ENCODE measurements at places on chromosomes 7 and 10.

DNA sequence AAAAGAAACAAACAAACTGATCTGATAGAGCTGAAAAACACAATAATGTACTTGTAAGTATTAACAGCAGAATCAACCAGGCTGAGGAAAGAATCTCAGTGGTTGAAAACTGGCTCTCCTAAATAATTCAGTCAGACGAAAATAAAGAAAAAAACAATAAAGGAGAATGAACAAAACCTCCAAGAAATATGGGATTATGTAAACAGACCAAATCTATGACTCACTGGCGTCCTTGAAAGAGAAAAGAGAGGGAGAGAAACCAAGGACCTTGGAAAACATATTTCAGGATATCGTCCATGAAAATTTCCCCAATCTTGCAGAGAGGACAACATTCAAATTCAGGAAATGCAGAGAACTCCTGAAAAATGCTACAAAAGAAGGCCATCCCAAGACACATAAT, 62.9 kb downstream of the FBXL13 start:
- no peak for DNase-seq

- DNase-seq = peak; percentile 1
These were observed 1.2 kb downstream of the CASD1 start for GRCh38 chr7:94510582-94511496.

- no peak for DNase-seq
These were observed 203.0 kb upstream of the HDAC9 start for GRCh38 chr7:18292584-18292983.

GRCh38 chr7:49088017-49088416, 163.7 kb downstream of the CDC14C start:
- DNase-seq = no peak

- DNase-seq = no peak
These were observed 2.5 kb downstream of the HOXA13 start for GRCh38 chr7:27197137-27198042.

DNA sequence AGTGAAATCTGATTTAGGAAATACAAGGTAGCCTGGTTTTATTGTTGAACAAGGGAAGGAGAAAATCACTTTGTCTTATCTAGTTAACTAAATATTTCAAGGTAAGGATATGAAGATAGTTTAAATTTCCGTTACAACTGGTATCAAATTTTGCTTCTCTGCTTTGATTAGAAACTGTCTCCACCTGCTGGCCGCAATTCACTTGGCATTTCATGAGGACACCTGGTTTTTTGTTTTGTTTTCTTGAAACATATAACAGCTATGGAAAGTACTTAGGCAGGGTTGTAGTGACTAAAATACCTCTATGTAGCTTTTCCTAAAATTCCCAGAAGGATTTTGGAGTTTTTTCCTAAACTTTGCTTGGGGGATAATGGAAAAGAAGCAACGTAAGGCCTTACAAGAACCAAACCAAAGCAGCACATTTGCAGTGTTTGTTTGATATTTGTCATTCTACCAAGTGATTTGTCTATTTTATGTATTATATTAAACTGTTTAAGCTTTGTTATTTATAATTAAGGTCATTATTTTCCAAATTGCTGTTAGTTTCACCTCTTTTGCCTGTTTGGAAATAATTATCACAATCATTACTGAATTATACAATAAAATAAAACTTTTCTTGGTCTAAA, 73.6 kb downstream of the AHCYL2 start:
- peak; percentile 34 for DNase-seq

- DNase-seq = peak; percentile 41
These were observed 4.7 kb upstream of the PLXDC2 start for GRCh38 chr10:19811540-19811939.

- no peak for DNase-seq
These were observed 152.6 kb upstream of the KLF14 start for GRCh38 chr7:130886438-130887135.

- DNase-seq = no peak
These were observed 64.0 kb upstream of the PCBD1 start for GRCh38 chr10:70952401-70952800.

DNA sequence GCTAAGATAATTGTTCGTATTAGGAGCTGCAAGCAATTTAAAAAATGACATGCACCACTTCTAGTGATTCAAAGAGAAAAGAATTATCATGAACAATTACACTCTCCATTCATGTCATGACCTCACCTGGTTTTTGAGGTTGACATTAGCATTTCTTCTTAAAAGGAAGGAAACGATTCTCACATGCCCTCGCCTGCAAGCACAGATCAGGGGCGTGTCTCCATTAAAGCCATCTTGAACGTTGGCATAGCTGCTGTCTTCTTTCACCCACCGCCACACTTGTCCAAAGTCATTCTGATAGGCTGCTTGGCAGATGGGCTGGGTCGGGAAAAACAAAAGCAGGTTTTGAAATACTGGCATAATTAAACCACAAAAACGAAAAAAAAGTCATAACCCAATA, 19.9 kb downstream of the ANKRD22 start:
- DNase-seq = no peak

DNA sequence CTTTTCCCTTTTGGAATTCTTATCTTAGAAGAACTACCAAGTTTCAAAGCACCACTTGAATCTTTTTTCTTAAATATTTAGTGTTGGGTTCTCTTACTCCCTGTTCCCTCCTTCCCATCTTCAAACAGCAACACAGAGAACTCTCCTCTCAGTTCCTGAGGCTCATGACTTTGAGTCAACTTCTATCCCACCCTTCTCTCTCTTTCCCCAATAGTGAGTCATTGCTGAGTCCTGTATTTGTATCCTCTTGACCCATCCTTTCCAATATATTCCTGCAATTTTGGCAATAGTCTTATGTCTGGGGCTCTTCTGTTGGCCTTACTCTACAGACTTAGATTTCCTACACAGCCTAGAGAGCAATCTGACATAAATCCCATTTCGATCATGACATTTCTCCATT, 20.8 kb upstream of the JCAD start:
- no peak for DNase-seq

- DNase-seq = no peak
These were observed 51.6 kb downstream of the TES start for GRCh38 chr7:116261904-116262303.

DNA sequence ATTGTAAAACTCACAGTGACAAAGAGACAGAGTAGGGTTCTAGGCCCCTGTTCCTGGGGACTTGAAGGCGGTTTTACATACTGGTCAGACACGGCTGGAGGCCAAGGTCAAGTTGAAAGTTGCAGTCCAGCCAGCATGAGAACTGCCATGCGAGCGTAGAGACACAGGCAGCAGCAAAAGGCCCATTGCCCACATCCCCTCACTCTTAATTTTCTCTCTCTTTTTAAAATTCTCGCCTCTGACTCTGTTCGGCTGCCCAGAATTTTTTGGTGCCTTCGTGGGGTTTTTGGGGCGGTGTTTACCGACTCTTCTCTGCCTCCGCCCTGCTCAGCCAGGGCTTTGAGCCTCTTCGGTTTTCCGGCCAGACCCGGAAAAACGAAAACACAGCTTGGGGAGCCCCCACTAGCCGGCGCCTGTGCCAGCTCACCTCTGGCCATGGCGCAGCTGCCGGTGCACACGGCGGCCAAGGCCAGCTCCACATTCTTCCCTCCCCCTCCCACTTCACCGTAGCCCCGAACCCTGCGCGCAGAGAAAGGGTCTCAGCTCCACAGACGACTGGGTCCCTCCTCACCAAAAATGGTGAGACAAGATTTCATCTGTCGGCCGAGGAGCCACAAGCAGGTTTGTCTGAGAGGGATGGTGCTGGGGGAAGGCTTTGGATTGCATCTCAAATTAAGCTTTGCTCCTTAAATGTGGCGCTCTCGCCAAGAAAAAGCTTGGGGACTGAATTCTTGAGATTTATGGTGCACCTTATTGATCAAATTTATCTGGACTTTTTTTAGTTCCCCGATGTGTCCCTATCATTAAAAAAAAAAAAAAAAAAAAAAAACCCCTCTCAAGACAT, 2.3 kb upstream of the HOXA13 start:
- no peak for DNase-seq

GRCh38 chr10:94264085-94264484, 98.7 kb downstream of the NOC3L start:
- no peak for DNase-seq

DNA sequence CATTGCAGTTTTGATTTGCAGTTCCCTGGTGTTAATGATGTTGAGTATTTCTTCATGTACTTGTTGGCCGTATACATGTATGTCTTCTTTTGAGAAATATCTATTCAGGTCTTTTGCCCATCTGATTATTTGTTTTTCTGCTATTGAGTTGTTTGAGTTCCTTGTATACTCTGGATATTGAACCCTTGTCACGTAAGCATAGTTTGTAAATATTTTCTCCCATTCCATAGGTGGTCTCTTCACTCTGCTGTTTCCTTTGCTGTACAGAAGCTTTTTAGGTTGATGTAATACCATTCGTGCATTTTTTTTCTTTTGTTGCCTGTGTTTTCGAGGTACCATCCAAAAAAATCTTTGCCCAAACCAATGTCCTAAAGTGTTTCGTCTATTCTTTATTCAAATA, 43.6 kb upstream of the LRRC17 start:
- no peak for DNase-seq

DNA sequence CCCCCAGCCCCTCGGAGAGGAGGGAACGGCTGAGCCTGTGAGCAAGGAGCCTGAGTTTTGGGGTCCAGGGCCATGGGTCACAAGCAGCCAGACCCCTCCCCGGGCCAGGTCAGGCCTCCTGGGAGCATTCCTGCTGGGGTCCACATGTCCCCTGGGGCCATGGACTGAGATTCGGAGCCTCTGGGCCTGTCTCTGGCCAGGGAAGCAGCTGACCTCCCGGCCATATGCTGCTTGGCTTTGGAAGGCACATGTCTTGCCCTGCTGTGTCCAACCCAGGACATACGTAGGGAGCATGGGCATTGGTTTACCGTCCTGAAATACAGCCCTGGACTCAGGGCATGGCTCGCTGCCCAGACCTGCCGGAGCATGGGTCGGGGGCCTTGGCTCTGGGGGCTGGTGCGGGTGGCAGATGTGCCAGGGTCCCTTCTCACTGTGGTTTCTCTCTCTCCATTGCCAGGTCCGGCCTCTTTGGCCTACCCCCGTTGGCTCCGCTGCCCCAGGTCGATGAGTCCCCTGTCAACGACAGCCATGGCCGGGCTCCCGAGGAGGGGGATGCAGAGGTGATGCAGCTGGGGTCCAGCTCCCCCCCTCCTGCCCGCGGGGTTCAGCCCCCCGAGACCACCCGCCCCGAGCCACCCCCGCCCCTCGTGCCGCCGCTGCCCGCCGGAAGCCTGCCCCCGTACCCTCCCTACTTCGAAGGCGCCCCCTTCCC, 7.3 kb downstream of the PWWP2B start:
- DNase-seq = no peak

DNA sequence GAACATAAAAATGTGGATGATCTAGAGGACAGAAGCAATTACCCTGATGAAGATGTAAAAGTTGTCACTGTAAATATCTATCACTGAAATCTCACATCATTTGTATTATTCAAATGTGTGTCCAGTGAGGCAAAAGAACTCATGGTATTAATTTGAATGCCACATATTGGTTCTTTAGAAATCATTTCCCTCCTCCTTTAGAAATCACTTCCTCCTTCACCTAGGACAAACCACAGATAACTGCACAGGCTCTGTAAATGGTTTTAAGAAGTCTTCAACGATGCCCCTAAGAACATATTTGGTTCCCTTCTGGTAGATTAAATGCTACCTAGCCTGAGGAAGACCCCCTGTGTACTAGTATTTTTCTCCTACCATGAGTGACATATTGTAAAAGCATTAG, 33.1 kb upstream of the ZNF518A start:
- DNase-seq = no peak

- no peak for DNase-seq
These were observed 79.3 kb upstream of the MEOX2 start for GRCh38 chr7:15765753-15766152.

DNA sequence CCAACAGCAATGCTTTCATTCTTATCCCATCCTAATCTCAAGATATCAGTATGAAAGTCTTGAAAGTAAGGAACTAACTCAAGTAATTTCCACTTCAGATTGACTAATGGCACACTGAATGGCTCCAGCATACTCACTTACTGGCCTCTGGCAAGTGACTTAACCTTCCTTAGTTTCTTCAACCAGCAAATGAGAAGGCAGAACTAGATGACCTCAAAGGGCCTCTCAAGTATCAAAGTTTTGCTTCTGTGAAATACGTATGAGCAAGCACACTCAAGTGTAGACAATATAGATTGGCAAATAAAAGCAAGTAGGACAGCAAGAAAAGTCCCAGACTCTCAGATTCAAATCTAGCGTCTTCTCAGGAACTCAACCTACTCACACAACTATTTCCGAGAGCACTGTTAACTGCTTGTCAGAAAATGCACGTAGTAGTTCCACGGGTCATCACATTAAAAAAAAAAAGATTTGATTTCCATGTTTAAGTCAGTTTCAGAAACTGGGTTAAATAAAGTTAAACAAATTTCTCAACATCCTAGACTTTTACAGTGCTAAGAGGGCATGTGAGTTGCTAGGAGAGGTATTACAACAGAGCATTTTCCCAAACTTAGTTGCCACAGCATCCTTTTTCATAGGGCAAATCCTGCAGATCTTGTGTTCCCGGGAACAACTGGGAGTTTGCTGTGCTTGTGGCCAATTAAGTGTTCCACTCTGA, 276.9 kb upstream of the KLF14 start:
- DNase-seq = no peak

DNA sequence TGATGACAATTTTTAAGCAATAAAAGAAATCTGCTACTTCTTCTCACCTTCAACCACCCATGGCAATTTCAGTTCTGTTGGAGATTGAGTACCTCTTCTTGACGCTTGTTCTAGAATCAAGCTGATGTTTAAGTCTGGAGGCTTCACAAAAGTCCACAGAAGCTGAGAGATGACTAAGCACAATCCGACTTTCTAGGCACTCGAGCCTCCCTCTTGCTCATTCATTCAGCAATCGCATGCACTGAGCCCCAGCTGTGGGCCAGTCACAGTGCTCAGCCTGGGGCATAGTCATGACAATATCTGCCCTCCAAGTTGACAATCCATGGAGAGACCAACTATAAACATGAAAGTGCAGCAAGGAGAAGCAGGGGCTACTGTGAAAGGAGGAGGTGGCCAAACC, 103.2 kb downstream of the IPMK start:
- no peak for DNase-seq

GRCh38 chr7:106016331-106016730, 53.3 kb downstream of the CDHR3 start:
- DNase-seq = no peak

DNA sequence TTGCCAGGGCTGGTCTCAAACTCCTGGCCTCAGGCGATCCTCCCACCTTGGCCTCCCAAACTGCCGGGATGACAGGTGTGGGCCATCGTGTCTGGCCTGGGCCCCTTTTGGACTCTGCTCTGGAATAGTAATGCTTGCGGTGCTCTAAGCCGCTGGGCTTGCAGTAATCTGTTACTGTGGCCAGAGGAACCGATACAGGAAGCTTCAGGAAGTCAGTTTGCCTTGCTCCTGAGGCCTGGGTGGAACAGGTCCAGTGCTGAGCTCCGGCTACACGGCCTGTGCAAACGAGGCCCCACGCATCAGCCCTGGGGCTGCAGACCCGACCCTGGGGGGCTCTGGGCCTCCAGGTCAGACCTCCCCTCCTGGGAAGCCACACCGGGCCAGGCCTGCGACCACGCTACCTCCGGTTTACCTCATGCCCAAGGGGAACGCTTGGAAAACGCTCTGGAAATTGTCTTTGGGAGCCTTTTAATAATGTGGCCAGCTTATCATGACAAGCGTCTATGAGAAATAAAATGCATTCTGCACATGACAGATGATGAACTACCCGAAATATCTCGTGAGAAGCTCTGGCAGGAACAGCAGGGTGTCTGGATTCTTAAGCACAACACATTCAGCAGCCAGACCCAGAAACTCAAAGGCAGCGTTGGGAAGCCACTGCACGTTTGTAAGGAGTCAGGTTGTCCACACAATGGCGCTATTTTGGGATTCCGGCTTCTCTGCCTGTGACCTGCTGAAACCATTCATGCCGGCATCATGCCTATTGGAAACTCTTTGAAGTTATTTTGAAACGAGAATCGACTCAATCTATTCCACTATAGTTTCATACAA, 10.1 kb upstream of the ADAP1 start:
- DNase-seq = peak; percentile 82

Data from brain microvascular endothelial cell (primary cell).